ENCODE measurements at places on chromosomes 12 and 14.

GRCh38 chr12:104276273-104277131 is 27.0 kb upstream of the EID3 start:
- no peak for DNase-seq

DNA sequence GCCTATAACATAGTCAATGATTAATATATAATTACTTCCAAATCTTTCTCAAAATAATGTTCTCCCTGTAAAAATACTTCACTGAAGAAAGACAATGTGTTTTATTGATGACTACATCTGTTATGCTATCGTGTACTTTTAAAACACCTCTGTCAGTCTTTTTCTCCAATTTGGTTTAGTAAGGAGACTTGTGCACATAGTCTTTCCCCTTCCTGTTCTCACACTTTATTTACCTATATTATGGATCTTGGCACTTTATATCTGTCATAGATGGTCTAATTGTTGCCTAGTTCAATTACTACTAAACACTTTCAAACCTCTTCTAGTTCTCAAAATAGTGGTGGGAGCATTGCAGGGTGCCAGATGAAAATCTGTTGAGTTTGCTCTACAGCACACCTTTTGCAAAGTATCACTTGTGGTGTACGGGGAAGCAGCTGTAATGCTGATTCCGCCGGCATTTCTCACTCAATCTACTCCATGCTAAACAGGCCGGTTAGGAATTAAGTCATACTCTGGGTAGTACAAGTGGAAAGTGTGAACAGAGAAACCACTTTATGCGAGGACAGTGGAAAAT is 1.1 kb upstream of the INSM2 start:
- DNase-seq, result no peak

GRCh38 chr12:31507966-31508365 is 83.0 kb downstream of the DENND5B start:
- DNase-seq, result no peak

DNA sequence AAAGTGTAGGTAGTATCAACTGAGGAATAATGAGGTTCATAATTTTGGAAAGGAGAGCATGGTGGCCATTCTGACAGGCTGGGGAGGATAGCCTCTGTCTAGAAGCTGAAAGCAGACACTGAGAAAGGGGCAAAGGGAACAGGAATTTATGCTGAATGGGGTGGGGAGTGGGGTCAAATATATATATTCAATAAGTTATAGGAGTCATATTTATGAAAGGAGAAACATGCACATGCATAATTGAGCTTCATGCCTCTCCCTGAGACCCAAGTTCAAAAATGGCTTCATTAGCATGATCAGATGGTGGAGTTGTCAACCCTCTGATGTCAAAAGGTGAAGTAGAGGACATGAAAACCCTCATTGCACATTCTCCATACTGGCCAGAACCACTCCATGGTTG is 33.9 kb upstream of the ARID2 start:
- no peak for DNase-seq

- DNase-seq, result peak; percentile 18
These were observed 57.9 kb downstream of the PDE3A start for GRCh38 chr12:20426191-20426590.

- DNase-seq, result peak; percentile 68
These were observed 370 bp downstream of the HRK start for GRCh38 chr12:116880817-116881324.

- DNase-seq, result no peak
These were observed 327.3 kb upstream of the TMTC1 start for GRCh38 chr12:30110958-30111586.

- DNase-seq, result no peak
These were observed 34.8 kb downstream of the ISCA2 start for GRCh38 chr14:74528406-74528805.

GRCh38 chr12:115176741-115177400 is 492.9 kb upstream of the TBX3 start:
- DNase-seq, result no peak

GRCh38 chr12:4909410-4909733 is 333 bp upstream of the KCNA1 start:
- no peak for DNase-seq

All from body of pancreas (tissue), 4 donors.